Fibroblast of villous mesenchyme (primary cell): ENCODE measurements at places on chromosomes 3 and 15.
A peak's percentile ranks its signal among the peaks of the same experiment; 100 is the strongest.

- DNase-seq = no peak
These were observed 70.2 kb upstream of the ST3GAL6 start for GRCh38 chr3:98692787-98693473.

GRCh38 chr3:48119505-48120193 lies 68.6 kb downstream of the CDC25A start:
- peak; percentile 78 for DNase-seq

- peak; percentile 80 for DNase-seq
These were observed 205.6 kb upstream of the DPH6 start for GRCh38 chr15:35751413-35752133.

GRCh38 chr15:70017801-70018200 lies 79.9 kb downstream of the TLE3 start:
- DNase-seq = no peak

DNA sequence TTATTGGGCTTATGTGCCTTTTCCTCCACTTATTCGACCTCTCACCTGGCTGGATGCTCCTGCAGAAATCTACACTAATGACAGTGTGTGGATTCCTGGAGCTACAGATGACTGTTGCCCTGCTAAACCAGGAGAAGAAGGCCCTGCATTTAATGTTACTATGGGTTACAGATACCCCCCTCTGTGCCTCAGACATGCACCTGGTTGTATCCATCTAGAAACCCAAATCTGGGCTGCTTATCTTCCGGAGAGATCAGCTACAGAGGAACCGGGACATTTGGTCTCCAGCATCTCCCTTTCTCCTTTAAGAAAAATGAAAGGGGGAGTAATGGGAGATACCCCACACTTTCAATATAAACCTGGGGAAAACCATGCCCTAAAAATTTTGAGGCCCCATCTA lies 710.0 kb downstream of the ROBO1 start:
- no peak for DNase-seq

DNA sequence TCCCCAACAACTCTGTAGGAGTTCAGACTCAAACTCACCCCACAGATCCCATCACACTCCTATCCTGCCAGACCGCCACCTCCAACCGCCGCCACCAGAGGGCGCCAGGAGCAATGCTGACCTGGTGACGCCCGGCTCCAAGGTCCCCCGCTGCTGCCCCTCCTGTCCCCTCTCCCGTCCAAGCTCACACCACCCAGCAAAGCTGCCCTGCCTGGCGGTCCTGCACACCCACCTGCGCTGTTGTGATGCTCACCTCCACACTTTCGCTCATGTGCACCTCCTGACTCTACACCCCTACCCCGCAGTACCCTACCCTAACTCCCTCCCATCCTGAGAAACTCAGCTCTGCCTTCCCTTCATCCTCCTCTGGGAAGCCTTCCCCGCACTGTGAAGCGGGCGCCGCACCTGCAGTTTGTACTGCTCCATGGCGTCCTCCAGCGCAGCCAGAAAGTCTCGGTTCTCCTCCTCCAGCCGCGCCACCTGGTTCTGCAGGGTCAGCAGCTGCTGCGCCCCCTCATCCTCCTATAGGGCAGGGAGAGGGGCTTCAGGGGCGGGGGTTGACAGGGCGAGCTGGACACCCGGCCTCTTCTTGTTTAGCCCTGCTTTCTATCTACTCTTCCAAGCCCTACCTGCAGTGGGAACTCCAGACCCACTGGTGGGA lies 7.9 kb downstream of the KIF7 start:
- peak; percentile 52 for DNase-seq

DNA sequence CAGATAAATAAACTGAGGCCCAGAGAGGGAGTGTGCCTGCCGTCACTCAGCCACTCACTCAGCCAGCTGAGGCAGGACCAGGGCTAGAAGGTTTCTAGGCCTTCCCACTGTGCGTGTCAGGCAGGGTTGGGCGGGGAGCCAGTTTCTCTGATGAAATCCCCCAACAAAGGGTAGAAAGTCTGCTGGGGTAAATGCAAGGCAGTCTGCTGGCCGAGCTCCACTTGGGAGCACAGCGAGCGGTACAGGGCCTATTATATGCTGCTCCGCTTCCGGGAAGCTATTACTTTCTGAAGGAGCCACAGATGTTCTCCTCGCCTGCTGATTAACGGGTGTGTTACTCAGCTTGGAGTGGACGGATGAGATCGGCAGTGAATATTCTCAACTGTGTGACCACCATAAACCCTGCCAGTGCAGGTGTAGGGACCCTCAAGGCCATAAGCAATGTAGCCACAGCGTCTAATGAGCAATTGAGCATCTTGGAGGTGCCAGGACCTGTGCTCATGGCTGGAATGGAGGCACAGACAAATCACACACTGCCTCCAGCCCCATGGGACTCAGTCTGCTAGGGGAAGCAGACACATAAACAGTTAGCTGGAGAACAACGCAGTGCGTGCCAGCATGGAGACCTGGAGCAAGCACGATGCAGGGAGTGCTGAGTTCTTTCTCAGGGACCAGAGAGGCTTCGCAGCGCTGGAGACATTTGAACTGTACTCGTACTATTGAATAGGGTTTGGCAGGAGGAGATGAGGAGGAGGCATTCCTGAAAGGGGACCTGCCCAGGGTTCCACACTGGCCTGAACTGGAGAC lies 42.1 kb downstream of the CORO2B start:
- DNase-seq = peak; percentile 95

DNA sequence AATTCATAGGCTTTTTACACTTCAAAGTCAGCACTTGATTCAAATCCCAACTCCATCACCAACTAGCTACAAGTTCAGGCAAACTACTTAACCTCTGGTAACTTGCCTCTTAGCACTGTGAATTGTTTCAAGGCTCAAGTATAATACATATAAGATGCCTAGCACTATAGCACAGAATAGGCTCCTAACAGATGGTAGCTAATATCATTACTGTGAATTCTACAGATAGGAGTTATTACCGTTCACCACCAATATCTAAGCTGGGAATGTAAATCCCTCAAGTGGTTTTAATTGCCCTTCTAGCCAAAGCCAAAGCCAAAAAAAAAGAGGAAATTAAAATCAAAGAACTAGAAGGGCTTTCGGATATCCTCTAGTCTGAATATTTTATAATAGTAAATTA lies 15.4 kb downstream of the DLG1 start:
- DNase-seq = no peak

DNA sequence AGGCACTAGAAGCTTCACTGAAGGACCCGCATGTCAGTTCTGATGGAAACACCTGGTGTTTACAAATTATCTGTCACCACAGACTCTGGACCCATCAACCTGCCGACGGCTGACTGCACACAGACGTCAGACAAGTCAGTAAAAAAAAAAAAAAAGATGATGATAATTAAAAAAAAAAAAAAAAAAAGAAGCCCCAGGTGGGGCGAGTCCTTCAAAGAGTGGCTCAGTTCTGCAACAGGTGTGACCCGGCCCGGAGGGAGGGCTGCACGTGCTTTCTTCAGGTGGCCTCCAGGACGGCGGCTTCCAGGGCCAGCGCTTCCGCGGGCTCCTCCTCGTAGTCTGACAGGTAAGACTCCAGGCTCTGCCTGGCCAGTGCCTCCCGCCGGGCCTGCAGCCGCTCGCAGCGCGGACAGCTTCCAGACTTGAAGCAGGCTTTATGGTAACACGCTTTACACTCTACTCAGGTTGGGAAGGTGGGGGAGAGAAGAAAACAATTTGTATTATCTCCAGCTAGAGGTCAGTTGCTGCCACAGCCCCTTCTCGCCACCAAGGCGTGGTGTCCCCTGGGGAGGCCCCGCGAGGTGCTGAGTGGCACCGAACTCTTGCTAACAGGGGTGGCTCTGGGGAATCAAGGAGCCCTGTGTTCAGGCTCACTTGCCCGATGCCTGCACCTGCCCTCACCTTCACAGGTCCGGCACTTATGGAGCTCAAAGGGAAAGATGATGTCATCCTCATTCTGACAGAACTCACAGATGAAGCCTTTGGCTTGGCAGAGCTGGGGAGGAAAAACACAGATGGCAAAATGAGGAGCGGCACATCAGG lies 61.8 kb downstream of the RUBCN start:
- DNase-seq = no peak
